Bone marrow (tissue), 2 donors: ENCODE measurements at places on chromosomes 6 and 20.

DNA sequence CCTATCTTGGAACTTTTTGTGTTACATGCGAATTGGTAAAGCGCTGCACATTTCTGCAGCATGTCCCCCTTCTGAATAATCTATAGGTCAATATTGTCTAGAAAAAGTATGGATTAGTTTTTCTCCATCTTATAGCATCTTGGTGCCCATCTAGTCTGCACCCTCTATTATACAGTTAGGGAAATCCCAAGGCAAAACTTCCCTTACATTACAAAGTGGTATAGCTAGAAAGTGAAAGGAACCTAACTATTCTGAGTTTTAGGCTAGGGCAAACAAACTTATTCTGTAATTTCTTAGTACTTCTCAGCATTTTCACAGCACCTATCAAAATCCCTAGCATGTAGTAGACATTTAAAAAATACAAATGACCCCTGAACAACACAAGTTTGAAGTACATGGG, 133.5 kb upstream of the CCDC28A start:
- no peak for DNase-seq

DNA sequence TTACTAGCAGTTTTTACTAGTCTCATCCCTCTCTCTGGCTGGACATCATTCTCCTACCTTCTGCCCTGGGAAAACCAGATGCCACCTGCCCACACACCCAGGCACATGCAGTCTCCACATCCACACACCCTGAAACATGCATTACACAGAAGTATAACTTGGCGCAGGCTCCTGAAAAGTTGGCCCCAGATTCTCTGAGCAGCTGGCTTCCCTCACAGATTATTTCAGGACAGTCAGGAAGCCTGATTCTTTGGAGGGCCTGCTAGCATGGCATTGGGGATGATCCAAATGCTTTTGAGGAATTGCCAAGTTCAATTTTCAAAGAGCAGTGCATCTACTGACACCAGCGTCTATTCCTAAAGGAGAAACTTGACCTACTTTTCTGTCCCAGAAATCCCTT, 27.8 kb upstream of the KIF16B start:
- no peak for DNase-seq

DNA sequence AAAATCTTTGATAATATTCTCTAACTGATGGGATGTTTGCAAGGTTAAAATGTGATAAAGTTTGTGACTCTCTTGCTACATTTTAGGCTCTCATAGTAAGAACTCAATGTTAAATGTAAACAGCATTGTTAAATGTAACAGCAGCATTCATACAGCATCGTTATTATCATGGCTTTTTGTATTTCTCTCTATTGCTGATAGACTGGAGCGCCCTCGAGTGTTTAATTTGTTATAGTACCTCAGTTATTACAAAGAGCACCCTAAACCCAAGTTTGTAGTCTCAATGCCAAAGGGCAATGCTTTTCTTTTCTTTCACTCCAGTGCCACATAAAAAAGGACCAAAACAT, 14.9 kb upstream of the TTPAL start:
- peak; percentile 32 for DNase-seq

DNA sequence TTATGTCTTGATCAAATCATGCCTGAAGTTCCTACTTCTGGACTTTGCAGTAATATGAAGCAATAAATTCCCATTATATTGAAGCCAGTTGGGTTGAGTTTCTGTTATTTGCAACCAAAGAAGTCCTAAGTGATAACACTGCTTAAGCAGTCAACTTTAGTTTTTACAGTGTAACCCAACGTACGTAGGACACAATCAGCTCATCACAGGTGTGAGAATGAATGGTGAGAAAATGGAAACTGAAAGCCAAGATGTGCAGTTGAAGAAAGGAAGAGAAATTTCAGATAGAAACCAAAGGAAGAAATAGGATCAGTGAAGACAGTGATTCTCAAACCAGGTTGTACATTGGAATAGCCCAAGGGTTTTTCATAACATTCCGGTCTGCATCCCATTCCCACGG, 211.4 kb upstream of the ZFP64 start:
- no peak for DNase-seq

GRCh38 chr6:138517635-138518034, 18.3 kb upstream of the NHSL1 start:
- DNase-seq = no peak

GRCh38 chr20:21559305-21559704, 45.4 kb upstream of the NKX2-2 start:
- DNase-seq = no peak
